ENCODE measurements at places on chromosomes 4 and X.

DNA sequence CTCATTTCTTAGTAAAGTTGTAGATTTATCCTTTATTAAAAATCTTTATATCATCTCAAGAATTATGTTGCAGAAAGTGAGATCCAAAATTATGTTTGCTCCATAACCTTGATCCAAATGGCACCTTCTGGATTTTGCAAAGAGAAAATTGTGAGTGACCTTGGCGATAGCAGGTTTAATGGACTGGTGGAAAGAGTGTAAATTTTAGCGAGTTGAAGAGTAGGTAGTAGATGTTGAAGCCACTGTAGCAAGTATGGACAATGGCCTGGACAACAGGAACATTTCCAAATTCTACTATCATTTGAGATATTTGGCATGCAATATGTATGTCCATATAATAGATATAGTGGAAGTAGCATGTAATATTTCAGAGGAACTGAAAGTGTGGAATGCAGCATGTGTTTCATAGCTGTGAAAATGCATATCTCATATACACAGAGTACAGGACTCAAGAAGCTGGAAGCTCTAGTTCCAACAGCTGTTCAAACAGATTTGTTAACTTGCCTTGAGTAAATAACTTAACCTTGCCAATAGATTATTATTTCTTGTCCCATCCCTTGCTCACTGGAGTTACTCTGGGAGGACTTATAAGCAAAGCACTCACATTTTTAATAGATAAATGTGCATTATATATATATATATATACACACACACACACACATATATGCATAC lies 152.5 kb upstream of the TLL1 start:
- no peak for DNase-seq

DNA sequence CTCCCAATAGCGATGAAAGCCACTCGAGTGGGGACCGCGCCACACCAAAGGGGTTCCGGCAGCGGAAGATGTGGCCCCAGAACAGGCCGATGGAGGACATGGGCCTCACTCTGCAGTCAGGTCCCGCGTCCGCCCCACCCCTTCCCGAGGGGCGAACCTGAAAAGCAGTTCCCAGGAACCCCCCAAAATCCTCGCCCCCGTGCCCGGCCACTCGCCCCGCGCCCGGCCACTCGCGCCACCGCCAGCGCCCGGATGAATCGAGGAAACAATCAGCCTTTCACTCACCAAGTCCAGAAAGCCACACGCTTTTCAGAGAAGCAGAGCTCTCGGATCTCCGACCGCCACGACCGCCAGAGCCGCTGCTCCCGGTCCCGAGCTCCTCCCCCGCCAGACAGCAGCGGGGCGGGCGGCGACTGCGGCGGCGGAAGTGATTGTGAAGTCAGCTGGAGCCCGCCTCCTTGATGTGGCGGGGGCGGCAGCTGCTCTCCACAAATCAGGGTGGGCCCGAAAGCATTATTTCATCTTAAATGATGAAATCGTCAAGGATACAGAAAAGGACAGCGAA lies at the start of gene PJA1:
Gene PJA1, minus strand, starts transcription at position 367 of the 565 bp plus-strand sequence. CDS start 2,380 bp downstream, outside the sequence.
- peak; percentile 83 for DNase-seq

DNA sequence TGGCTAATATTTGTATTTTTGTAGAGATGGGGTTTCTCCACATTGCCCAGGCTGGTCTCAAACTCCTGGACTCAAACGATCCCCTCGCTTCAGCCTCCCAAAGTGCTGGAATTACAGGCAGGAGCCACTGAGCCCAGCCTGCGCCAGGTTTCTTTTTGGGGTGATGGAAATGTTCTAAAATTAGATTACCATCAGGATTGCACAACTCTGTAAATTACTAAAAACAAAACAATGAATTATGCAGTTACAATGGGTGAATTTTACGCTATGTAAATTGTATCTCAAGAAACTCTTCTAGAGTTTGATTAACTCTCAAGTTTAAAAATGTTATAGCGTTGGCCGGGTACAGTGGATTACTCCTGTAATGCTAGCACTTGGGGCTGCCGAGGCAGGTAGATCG lies 118.9 kb upstream of the TBL1X start:
- no peak for DNase-seq

GRCh38 chr4:40550948-40551462 lies 78.7 kb downstream of the RBM47 start:
- no peak for DNase-seq

GRCh38 chrX:49673394-49673793 lies 22.4 kb downstream of the PAGE1 start:
- no peak for DNase-seq

GRCh38 chr4:175536852-175537453 lies 275.1 kb downstream of the GPM6A start:
- DNase-seq: no peak

GRCh38 chrX:72105436-72105835 lies 26.3 kb downstream of the RTL5 start:
- DNase-seq: no peak

DNA sequence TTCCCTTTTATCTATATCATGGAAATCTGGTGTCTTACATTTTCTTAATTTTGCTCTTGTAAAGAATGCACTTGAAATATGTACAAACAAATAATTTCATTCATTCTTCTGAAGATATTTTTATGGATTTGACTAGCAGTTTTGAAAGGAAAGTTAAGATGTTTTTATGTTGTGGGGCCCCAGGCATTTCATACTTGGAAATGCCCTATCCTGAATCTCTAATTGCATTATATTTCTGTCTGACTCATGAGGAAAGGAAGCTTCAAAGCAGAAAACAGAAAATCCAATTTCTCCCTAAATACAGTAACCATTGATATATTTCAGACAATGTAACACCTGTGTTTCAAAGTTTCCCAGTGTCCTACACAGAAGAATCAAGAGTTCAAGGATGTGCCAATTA lies 73.2 kb upstream of the NPNT start:
- DNase-seq: no peak
